HS-5 (cell line): ENCODE measurements at places on chromosomes 6 and 20.

- no peak for DNase-seq
These were observed 16.2 kb downstream of the FOXC1 start for GRCh38 chr6:1625794-1626435.

DNA sequence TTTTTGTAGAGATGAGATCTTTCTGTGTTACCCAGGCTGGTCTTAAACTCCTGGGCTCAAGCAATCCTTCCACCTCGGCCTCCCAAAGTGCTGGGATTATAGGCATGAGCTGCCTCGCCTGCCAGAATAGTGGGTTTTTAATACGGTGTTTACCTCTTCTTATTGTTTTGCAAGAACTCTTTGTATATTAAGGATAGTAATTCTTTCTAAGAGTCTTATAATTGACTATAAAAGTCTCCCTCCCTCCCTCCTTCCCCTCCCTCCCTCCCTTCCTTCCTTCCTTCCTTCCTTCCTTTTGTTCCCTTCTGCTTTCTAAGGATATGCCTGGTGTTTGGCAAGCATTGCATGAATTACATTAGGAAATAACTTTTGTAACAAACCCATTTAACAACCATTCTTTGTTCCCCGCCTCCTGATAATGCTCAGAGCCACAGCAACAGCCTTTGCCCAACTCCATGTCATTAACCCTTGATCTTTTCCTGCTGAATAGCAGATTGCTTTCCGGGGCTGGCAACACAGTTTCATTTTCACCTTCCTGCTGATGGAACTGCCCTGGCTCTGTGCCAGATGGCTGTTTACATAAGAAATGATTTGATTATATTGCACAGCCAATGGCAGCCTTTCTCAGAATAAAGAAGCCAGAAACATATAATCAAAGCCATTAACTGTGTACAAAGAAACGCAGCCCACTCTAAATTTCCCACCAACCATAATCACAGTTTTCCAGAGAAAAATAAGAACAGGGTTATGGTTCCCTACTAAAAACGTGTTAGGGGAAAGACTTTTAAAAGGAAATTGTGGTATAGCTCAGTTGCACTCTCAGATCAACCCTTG, 143.7 kb upstream of the PTPN1 start:
- no peak for DNase-seq

- DNase-seq, result no peak
These were observed 220.4 kb upstream of the ZNF217 start for GRCh38 chr20:53814060-53814459.

DNA sequence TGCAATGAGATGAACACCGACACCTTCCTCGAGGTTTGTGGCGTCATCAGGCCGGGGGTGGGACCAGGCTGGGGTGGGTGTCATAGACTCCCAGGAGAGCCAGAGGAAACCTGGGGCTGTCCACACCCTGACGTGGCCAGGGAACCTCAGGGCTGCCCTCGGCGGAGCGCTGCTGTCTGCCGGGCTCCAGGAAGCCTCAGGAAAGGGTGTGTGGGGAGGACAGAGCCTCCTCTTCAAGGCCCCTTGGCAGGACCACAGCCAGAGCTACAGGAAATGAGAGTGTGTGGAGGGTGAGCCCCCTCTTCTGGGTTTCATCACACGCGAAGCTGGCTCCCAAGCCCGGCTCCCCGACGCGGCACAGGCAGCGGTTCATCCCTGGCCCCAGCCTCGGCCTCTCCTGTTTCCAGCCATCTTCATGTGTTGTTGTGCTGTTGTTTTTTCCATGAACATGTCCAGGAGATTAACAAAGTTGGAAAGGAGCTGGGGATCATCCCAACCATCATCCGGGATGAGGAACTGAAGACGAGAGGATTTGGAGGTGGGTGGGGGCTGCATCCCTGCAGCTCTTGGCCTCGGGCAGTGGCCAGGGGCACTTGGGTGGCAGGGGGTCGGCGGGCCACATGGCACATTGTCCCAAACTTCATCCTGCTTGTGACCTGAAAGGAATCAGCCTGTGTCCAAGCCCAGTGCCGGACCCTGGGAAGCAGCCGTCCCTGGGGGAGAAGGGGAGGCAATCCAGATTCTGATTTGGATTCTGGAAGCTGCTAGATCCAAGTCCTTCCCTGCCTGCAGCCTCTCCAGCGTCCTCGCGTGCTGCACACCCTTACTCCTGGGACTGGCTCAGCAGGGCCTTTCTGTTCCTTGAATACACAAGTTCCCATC, 6.4 kb downstream of the NPEPL1 start:
- no peak for DNase-seq

DNA sequence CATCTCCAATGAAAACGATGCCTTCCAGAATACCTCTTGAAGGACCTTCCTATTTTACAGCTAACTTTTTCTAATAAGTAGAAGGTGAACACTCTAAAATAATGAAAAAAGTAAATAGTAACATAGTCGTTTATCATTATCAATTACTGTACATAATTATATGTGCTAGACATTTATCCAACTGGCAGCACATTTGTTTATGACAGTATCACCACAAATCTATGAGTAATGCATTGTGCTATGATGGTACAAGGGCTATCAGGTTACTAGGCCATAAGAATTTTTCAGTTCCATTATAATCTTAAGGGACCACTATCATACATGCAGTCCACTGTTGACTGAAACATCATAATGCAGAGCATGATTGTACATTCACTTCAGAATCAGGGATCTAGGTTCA, 68.4 kb downstream of the ATG5 start:
- DNase-seq, result no peak

GRCh38 chr6:125994670-125995488, 8.5 kb downstream of the TRMT11 start:
- no peak for DNase-seq

GRCh38 chr20:39850246-39850645, 838.8 kb downstream of the MAFB start:
- no peak for DNase-seq

DNA sequence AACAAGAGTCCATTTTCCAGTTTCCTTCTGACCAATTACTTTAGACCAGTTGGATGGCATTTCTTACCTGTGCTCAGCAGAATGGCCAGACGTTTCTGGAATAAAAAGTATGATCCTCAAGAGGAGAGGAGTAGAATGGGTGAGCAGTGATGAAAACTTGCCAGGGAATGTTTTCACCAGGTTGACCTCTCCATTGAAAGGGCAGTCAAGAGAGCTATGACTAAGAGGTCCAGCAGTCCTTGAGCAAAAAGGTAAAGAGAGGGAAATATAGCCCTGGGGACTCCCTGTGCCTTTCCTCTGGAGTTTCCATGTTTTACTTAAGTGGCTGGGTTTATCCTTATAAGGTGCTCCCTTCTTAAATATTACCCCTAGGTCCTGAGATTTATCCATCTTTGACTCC, 210.9 kb downstream of the TBX18 start:
- no peak for DNase-seq

DNA sequence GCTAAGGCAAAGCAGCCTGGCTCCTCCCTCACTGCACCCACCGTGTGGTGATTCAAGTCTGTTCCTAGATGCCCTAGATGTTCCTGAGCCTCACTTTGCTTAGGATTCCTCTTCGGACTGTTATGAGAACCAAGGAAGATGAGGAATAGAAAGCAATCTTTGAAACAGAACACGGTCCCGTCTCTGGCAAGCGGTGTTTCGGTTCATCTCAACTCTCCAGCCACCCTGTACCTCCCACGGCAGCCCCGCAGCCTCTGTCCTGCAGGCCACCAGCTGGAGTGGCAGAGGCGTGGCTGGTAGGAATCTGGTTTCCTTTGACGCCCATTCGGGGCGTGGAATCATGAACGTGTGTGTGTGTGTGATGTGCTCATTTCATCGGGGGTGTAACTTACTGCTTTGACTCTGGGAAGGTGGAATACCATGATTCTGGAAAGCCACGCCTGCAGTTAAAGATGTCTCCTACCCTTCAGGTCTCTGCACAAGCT, 21.3 kb downstream of the PDE10A start:
- no peak for DNase-seq

GRCh38 chr6:35635601-35636597, 52.8 kb downstream of the FKBP5 start:
- DNase-seq, result no peak
